ENCODE measurements at places on chromosomes 5 and 9.

DNA sequence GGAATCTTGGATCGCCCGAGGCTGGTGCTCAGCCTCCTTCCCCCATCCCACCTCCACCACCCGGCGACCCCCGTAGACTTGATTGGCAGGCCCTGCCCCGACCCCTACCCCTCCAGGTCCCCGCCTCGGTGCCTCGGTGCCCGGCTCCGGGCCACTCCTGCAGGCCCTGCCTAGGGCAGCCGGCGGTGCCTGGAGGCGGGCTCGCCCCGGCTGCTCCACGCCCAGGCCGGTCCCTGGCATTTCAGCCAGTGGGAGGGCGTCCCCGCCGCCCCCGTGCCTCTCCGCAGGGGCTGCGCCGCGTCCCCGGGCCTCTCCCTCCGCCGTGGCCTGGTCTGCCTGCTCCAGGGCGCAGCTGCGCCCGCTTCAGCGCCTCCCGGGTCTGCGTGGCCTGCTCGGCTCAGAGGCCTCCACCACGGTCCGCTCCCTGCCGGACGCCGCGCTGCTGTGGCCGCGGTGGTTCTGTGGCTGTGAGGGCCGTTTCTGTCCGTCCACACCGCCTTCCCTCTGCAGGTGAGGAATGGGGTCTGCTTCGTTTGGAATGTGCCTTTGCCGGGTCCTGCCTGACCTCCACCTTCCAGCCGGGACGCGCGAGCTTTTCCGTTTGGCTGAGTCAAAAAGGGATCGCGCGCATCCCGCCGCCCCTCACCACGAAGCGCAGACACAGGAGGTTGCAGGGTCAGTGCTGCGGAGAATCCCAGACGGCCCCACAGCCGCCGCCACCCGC lies 48.3 kb upstream of the IRX4 start:
- DNase-seq: no peak

DNA sequence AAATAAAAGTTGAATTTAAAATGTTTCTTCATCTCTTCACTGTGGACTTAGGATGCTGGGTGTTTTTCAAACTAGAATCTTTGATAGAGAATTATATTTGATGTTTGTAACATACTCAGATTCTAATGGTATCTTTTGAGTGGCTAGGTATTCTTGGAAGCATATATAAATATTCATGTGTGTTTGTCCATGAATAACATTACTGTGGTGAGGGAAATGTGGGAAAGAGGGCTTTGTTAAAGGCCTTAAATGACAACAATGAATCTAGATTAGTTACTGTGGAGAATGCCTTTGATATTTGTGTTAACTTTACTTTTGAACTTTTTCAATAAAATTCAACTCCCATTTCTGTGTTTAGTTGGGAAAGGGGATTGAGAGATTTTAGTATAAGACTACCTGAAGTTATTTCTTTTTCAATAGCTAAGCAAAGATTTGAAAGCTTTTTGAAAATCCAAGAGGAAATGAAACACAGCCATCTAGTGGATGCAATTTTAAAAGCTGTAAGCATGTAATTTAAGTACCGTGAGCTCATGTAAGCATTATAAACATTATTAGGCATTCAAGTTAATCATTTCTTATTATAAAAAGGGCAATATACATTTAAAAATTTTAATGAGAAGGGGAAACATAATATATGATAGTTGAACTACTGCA lies 69.6 kb downstream of the CCDC171 start:
- DNase-seq: no peak

GRCh38 chr9:14542071-14542470 lies 151.2 kb downstream of the ZDHHC21 start:
- DNase-seq: no peak

- no peak for DNase-seq
These were observed 198.7 kb downstream of the PTTG1 start for GRCh38 chr5:160620401-160620800.

- no peak for DNase-seq
These were observed 592.3 kb downstream of the MAT2B start for GRCh38 chr5:164097749-164098148.

DNA sequence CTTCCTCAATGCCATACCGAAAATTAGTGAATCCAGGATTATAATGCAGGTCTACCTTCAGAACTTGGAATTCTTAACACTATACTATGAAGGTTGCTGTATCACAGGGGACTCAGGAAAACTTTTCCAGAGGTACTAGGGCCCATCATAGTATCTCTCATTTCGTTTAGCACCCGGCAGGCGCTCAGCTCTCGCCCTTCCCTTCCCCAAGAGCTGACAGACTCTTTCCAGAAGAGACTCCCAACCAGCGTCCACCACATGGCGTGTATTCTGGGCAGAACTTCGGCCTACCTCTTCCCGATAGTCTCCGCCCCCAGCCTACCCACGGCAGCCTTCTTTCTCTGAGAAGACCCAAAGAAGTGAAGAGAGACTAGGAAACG lies 271 bp downstream of the NOL8 start:
- DNase-seq: no peak

GRCh38 chr5:180636403-180637075 lies 12.9 kb downstream of the FLT4 start:
- no peak for DNase-seq

- no peak for DNase-seq
These were observed 106.5 kb downstream of the THBS4 start for GRCh38 chr5:80141681-80142080.

GRCh38 chr5:147965715-147966114 lies 59.4 kb upstream of the C5orf46 start:
- no peak for DNase-seq

DNA sequence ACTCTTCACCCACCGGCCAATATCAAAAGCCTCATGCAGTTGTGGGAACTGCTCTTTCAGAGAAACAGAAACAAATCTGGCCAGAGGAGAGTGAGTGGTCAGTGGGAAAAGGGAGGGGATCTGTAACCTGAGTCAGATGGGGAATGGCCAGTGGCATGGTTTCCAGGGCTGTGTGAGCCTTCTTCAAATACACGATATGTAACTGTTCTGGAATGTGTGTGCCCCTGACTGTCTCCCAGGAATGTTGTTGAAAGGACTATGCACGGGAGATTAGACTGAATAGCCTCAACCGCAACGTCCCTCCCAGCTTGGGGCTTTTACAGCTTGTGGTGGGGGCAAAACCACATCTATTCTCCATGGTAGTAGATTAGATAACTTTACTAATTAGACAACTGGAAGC lies 60.8 kb downstream of the SH3TC2 start:
- DNase-seq: no peak

GRCh38 chr5:71862087-71862486 lies 143.0 kb downstream of the CARTPT start:
- DNase-seq: no peak

GRCh38 chr9:94922098-94922607 lies 195.7 kb downstream of the AOPEP start:
- DNase-seq: no peak

DNA sequence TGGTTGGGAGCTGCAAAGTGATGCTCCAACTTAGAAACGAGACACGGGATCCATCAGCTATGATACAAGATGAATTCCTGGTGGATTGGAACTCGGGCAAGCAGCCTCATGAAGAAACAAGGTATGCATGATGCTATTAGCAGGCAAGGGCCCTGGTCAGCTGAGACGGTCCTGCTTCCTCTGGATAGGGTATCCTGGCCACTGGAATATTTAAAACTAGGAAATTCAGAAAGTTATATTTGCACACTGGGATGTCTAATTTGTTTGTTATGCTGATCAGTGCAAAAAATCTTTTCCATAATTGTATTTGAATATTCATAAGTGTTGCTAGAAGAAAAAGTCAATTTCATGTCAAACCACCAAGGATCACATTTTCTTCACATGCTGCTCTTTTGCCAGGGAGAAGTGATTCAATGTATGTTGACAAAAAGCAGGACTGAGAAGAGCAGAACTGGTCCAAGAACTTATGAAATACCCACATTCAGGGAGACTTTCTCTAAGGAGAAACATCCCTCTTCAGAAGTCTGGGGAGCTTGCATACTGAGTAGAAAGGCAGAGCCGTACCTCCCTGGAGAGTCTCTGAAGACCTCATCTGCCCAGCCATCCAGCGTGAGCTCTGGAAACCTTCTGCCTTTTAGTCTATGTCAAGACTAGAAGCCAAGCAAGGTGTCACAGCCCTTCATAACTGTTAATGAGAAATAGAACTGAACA lies 6.7 kb upstream of the NXNL2 start:
- DNase-seq: no peak

DNA sequence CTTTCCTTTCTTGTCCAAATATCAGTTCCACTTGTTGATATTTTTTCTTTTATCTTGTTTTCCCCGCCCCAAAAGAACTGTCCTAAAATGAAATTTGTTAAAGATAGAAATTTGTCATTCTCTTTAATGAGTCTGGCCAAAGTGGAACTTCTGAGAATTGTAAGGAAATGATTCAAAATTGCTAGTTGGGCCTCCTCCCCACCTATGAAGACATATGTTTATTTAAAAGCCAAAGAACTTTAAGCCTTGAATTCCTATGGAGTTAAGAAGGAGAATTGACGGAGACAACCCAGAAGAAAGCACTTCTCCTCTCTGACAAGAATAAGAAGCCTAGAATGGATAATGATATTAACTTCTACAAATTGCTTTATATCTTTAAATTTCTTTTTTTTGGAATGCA lies 59.1 kb upstream of the ALDH1A1 start:
- no peak for DNase-seq

All from stimulated activated CD4-positive, alpha-beta T cell treated with anti-CD3 and anti-CD28 coated beads, Interleukin-15, amount 100 ng/mL, for 24 hours (primary cell).